Kidney (tissue), 22 donors: ENCODE measurements at places on chromosomes 3 and 15.

DNA sequence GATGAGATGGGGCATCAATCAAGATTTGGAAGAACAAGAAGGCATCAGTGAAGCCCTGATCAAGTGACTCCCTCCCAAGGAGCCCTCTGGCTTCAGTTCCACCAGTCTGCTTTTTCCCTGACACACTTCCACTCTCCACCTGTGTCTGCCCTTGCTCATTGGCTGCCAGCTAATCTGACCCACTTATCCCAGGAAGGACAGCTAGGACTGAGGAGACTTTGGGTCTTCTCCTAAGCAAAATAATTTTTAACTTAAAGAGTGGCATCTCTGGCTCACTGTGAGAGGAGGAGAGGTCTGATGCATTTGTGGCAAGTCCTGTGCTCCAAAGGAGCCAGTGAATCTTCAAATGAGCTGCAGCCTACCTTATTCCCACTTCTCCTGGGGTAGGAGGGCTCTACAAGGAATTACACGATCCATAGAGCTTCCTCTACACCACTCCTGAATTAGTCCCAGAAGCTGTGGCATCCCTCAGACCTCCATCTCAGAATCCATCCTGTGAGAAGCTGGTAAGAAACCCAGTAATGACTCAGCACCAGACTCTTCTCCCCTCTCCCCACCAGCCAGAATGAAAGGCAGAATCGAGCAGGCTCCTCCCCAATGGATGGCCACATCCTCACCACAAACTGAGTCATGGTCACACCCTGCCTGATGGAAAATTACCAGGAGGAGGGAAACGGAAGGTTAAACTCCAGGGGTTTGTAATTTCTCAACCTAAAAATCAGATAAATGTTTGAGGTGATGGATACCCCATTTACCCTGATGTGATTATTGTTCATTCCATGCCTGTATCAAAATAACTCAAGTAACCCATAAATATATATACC, 6.3 kb upstream of the PKM start:
- no peak for DNase-seq

DNA sequence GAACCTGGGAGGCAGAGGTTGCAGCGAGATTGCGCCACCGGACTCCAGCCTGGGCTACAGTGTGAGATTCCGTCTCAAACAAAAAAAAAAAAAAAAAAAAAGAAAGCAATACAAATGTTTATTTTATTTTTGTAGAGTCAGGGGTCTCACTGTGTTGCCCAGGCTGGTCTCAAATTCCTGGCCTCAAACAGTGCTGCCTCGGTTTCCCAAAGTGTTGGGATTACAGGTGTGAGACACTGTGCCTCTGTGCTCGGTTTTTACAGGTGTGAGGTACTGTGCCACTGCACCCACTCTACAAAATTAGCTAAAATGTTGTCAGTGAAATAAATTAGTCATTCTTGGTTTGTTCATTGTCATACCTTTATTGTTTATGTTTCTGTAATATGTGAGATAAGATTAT, 5.5 kb downstream of the PIAS1 start:
- DNase-seq, result no peak

DNA sequence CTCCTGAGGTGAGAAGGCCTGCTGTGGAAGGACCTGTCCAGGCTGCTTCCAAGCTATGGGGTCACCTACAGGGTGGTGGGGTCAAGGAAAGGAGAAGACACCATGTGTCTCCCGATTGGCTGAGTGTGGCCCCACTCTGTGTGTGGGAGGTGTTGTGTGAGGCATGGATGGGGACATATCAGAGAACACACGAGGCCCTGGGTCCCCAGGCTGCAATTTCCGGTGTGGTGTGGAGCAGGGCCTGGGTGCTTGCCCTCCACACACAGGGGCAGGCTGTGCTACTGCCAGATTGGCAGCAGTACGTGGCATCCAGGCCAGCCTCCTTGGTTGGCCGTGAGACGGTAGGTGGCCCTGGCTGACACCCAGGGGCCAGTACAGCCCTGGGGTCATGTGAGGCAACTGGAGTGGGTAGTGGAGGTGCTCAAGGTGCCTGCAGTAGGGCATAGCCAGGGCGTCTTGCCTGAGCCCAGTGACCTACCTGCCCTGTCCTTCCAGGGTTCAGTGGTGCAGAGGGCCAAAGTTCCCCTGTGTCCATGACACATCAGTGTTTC, 233.8 kb downstream of the SNRPN start:
- DNase-seq, result no peak

GRCh38 chr15:85778107-85778776, 16.5 kb downstream of the KLHL25 start:
- DNase-seq, result no peak

DNA sequence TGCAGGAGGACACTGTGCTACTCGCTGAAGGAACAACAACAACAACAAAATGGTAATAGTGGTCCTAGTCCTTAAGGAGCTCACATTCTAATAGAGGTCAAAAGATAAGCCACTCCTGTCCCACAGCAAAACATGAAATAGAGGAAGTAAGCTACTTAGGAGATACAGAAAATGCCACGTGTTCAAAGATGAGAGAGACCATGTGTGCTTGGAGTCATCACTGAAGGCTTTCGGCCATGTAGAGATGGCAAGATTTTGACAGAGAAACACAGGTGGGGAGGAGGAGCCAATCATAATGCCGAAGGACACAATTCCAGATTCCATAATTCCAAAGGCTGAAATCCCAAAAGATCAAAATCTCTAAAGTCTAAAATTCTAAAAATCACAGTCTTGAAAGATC, 24.8 kb upstream of the RIOX2 start:
- no peak for DNase-seq

- peak; percentile 57 for DNase-seq
These were observed 155.1 kb upstream of the FRMD4B start for GRCh38 chr3:69540706-69541581.
